Fibroblast of skin of right biceps (primary cell): ENCODE measurements at places on chromosomes 4 and X.

GRCh38 chrX:56785442-56785841, 56.4 kb downstream of the NBDY start:
- DNase-seq = no peak

GRCh38 chr4:165738571-165738970, 134.5 kb upstream of the TLL1 start:
- no peak for DNase-seq

GRCh38 chr4:53994382-53995102, 69.9 kb downstream of the CHIC2 start:
- DNase-seq = no peak

DNA sequence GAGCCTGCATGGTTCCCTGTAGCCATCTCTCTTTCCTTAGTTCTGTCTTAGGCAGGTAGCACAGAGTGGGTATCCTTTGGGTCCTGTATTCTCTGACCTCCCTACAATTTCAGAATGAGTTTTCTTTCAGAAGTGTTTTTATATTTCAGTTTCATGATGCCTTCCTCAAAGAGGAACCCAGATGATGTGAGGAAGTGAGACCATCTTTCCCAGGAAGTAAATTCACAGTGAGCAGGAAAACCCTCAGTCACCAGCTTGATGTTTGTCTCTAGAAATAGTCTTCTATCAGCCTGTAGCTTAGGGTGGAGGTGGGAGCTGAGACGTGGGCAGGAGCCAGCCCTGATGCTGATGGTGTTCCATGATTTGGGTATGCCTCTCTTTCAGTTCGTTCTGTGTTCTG, 16.9 kb downstream of the PLAC1 start:
- DNase-seq = no peak

- DNase-seq = peak; percentile 69
Observed at GRCh38 chr4:146520896-146521540, 722 bp downstream of the SLC10A7 start.

- DNase-seq = no peak
Observed at GRCh38 chr4:113398441-113399143, 349.1 kb downstream of the ANK2 start.

- DNase-seq = no peak
Observed at GRCh38 chrX:46624090-46624786, 50.7 kb downstream of the CHST7 start.

GRCh38 chr4:53591372-53591892, at the start of gene LNX1:
Gene LNX1 (minus strand): TSS chr4:53591486. CDS start chr4:53574002, 17,484 bp downstream.
- no peak for DNase-seq

- DNase-seq = no peak
Observed at GRCh38 chr4:54909961-54910360, 215.4 kb downstream of the KDR start.

DNA sequence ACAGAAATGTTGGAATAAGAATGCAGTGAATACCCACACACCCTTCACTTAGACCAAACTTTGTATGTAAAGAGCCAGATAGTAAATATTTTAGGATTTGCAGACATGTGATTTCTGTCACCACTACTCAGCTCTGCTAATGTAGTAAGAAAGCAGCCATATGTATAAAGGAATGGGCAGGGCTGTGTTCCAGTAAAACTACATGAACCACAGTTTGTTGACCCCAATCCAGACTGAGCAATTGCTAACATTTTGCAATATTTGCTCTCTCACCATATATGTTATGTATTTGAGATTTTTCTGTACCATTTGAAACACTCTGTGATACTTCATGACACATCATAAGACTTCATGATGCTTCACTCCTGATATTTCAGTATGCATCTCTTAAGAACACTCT, 32.0 kb upstream of the TBC1D1 start:
- DNase-seq = no peak

DNA sequence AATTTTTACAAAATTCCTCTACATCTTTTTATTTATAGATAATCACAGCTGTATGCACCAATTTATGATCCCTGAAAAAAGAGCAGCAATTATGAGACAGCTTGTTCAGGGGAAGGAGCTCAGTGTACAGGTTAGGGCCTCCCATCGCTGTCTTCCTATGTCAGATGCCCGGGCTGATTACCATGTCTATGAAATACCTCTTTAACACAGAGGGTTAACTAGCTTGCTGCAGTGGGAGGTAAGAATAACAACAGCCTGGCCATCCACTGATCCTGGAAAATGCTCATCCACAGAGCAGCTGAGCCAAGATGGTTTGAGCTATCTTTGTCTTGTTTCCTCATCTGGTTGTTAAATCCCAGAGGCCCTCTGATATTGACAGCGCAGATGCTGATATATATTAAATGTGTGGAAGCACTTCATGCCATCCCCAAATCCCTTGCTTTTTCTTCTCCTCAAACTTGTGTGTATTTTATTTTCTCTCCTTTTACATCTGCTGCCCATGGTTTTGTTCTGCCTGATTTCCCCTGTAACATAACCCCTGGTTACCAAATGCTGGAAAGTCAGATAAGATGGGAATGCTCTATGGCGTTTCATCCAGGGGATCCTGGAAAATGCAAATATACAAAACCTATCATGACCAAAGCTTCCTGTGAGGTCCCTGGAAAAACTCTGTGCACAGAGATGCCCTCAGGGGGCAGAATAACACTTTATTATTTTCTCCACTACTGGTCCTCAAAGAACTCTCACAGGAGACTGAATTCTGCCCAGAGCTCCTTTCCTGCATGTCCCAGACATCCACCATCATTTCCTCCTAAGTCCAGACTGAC, 85.8 kb upstream of the PUDP start:
- DNase-seq = no peak

- DNase-seq = no peak
Observed at GRCh38 chr4:153758688-153759406, 977 bp downstream of the RNF175 start.
